ENCODE measurements at places on chromosomes 4 and X.

- no peak for DNase-seq
Measured at GRCh38 chr4:41611881-41612871, 74.2 kb downstream of the LIMCH1 start.

DNA sequence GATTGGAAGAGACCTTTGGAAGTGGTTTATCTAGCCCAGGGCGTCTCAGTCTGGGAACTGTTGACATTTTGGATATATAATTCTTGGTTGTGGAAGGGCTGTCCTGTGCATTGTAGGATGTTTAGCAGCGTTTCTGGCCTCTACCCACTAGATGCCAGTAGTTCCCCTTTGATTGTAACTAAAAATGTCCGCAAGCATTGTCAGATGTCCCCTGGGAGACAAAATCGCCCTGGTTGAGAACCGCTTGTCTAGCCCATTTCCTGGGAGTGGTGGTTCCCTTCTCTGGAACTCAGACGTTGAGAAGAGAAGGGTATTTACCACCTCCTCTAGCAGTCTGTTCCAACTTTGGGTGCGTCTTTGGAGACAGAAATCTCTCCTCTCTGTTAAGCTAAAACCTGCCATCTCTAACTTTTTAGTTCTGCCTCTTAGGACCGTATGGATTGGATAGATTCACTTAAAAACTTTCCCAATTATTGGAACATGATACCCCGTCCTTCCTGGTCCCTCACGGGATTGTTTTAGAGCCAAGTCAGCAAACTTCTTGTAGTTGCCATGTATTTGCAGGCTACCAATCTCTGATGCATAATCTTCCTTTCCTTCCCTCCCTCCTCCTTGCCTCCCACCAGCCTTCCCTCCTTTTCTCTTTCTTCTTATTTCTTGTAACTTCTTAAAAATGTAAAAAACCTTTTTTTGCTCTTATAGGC, 13.9 kb downstream of the TMEM165 start:
- no peak for DNase-seq

GRCh38 chr4:71545168-71545567, 206.3 kb downstream of the SLC4A4 start:
- DNase-seq = no peak

GRCh38 chr4:19304028-19304427, 947.7 kb upstream of the SLIT2 start:
- no peak for DNase-seq

DNA sequence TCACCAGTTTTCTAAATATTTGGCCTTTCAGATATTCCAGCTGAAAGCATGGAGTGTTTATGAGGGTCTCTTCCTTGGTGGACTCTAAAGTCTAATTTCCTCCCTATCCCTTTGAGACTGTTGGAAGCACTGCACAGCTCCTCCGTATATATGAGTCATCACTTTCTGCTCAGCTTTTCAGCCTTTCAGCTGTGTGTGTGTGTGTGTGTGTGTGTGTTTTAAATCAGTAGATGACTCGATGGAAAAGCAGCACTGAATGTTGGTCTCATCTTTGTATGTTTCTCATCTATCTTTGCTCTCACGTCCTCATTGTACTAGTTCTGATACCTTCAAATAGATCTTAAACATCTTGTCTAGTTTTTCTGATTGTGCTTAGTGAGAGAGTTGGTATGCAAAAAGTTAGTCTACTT, 81.6 kb downstream of the ZFX start:
- no peak for DNase-seq

GRCh38 chr4:931194-931959, 739 bp downstream of the GAK start:
- no peak for DNase-seq

GRCh38 chrX:105150557-105150956, 69.9 kb downstream of the TEX13A start:
- no peak for DNase-seq
